ENCODE measurements at places on chromosomes 5 and 9.

GRCh38 chr5:113235884-113236283 lies 198.9 kb downstream of the TSSK1B start:
- H3K4me1 ChIP-seq: no peaks in the 10 kb centered on the region
- no peak for DNase-seq
- no peaks in the 10 kb centered on the region for H3K27me3 ChIP-seq
- no peak overlapping the region for H3K27ac ChIP-seq

DNA sequence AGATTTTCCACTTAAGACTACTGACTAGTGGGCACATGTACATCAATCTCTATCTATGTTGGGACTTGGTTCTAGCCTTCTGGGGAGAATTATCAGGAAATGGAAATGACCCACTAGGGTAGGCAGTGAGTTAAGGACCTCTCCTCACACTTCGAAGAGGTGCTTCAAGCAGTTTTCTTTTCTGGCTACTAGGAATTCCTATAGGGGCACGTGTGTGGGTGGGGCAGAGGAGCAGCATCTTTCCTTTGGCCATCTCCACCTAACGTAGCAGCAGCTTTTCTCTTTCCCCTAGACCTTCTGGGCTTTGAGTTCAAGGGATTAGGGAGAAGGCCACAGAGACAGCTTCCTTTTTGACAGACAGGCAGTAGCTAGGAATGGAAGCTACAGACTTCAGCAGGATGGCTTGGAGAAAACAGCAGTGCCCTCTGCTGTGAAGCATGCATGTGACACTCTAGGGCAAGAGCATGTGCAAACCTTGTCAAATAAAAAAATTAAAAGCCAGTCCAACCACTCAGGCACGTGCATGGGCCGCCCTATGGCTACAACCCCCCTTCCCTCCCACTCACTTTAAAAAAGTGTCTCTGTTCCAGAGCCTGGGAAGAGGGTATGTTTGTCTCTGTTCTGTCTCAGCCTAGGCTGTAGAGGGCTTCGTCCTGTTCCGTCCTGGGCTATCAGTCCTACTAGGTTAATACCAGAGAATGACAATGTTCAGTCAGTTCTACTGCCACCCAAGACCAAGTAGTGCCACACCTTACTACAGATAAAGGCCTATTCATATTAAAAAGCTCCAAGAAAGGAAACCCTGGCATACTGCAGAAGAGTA lies 8.7 kb upstream of the GFRA3 start:
- no peaks in the 10 kb centered on the region for H3K4me1 ChIP-seq
- no peak overlapping the region for H3K4me3 ChIP-seq
- H3K27ac ChIP-seq: no peak overlapping the region
- no peaks in the 10 kb centered on the region for H3K36me3 ChIP-seq
- H3K27me3 ChIP-seq: no peaks in the 10 kb centered on the region

GRCh38 chr9:137064027-137064879 lies 6.1 kb downstream of the SAPCD2 start:
- peak; percentile 72 for DNase-seq
- no peak overlapping the region for H3K4me3 ChIP-seq
- no peaks in the 10 kb centered on the region for H3K36me3 ChIP-seq

DNA sequence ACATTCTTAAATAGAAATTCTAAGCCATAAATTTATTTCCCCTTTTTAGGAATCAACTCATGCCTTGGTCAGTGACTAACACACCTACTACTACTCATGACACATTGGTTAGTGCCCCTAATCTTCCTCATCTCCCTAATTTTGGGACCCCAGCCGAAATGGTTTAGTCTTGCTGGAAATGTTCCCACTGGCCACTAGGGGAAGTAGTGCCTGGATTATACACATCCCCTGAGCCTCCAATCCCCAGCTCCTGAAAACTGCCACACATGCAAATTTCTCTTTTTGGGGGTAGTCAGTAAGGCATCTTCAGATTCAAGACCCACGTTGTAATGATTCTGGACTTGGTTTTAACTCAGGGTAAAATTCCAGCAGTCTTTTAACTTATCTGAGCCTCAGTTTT lies 79.8 kb downstream of the HSD17B3 start:
- H3K27me3 ChIP-seq: no peaks in the 10 kb centered on the region
- no peak overlapping the region for H3K27ac ChIP-seq
- H3K36me3 ChIP-seq: no peaks in the 10 kb centered on the region
- no peak overlapping the region for H3K4me3 ChIP-seq

- no peaks in the 10 kb centered on the region for H3K36me3 ChIP-seq
- H3K27me3 ChIP-seq: no peaks in the 10 kb centered on the region
- H3K4me1 ChIP-seq: no peaks in the 10 kb centered on the region
- no peak overlapping the region for H3K4me3 ChIP-seq
Measured at GRCh38 chr5:56247592-56247991, 14.5 kb upstream of the ANKRD55 start.

- no peaks in the 10 kb centered on the region for H3K27me3 ChIP-seq
- H3K27ac ChIP-seq: no peak overlapping the region
- H3K4me3 ChIP-seq: no peak overlapping the region
Measured at GRCh38 chr5:179815491-179816249, 5.0 kb upstream of the SQSTM1 start.

- no peak overlapping the region for H3K27ac ChIP-seq
- no peaks in the 10 kb centered on the region for H3K36me3 ChIP-seq
- DNase-seq: no peak
Measured at GRCh38 chr9:72773570-72773969, 179.3 kb downstream of the ALDH1A1 start.

- no peak overlapping the region for H3K4me3 ChIP-seq
- no peaks in the 10 kb centered on the region for H3K4me1 ChIP-seq
- no peak for DNase-seq
- no peaks in the 10 kb centered on the region for H3K27me3 ChIP-seq
- H3K36me3 ChIP-seq: no peaks in the 10 kb centered on the region
Measured at GRCh38 chr5:146001544-146002190, 65.3 kb downstream of the SH3RF2 start.

- DNase-seq: no peak
- H3K4me1 ChIP-seq: no peaks in the 10 kb centered on the region
- no peak overlapping the region for H3K4me3 ChIP-seq
- no peaks in the 10 kb centered on the region for H3K36me3 ChIP-seq
- H3K27ac ChIP-seq: no peak overlapping the region
- H3K27me3 ChIP-seq: no peaks in the 10 kb centered on the region
Measured at GRCh38 chr5:56492812-56493211, 259.7 kb upstream of the ANKRD55 start.

DNA sequence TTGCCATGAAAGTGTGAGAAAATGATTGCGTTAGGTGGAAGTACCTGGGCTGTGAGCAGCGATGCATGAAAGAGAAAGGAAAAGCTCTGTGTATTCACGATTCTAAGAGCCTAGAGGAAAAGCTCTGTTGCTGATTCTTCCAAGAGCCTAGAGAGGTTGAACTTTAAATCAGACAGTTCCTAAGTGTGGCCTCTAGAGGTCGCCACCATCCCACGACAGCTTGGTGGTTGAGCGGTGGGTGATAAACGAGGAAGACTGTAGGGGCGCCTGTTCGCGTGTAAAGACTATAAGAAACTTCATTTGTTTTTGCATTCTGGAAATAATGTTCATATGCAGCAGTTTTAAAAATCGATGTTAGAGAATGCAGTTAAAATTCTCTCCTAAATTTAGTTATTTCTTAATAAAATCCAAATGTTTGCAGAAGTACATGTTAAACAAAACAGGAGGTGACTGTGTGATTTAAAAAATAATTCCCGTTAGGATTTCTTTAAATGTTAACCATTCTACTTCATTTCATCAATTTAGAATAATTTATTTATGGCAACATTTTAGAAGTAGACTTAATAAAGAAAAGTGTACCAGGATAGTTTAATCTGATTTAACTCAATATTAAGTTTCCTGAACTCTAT lies 107.7 kb downstream of the TENT4A start:
- H3K27me3 ChIP-seq: no peaks in the 10 kb centered on the region
- no peaks in the 10 kb centered on the region for H3K4me1 ChIP-seq
- DNase-seq: no peak
- no peaks in the 10 kb centered on the region for H3K36me3 ChIP-seq
- H3K27ac ChIP-seq: no peak overlapping the region

All from uterus (tissue), 4 donors.